Bone marrow (tissue), 2 donors: ENCODE measurements at places on chromosomes 2 and 18.

GRCh38 chr2:218995972-218996711 lies 2.9 kb upstream of the CRYBA2 start:
- peak; percentile 5 for DNase-seq

- DNase-seq, result no peak
These were observed 61.3 kb upstream of the RAPGEF4 start for GRCh38 chr2:172674034-172674967.

GRCh38 chr2:197197895-197198311 lies 112.7 kb downstream of the ANKRD44 start:
- no peak for DNase-seq

DNA sequence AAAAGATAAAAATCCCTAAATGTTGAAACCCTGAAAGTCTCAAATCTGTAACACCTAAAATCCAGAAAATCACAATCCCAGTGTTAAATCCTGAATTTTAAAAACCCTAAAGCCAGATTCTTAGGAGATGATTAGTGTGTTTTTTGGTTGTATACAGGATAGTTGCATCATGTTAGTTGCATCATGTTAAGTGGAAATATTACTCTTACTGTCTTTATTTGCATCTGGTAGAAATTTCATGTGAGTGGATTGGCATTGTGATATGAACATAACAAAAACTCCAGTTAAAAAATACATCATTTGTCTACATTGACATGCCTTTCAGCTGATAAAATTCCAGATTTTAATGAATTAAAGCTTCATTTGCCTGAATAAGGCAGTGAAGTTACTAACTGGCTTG lies 683.1 kb upstream of the ACVR2A start:
- no peak for DNase-seq

DNA sequence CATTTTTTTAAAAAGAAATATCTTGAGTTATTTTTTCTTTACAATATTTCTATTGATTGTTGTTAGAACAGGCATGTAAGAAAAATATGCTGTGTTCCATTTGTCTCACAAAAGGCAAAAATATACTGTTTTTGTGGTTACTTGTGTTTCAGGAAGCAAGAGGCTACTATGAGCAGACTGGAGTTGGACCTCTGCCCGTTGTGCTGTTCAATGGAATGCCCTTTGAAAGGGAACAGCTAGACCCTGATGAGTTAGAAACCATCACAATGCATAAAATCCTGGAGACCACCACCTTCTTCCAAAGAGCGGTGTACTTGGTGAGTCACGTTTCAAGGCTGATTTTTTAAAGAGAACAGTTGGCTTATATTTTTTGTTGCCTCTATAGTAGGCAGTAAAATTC lies 54.7 kb downstream of the UGGT1 start:
- DNase-seq, result no peak

DNA sequence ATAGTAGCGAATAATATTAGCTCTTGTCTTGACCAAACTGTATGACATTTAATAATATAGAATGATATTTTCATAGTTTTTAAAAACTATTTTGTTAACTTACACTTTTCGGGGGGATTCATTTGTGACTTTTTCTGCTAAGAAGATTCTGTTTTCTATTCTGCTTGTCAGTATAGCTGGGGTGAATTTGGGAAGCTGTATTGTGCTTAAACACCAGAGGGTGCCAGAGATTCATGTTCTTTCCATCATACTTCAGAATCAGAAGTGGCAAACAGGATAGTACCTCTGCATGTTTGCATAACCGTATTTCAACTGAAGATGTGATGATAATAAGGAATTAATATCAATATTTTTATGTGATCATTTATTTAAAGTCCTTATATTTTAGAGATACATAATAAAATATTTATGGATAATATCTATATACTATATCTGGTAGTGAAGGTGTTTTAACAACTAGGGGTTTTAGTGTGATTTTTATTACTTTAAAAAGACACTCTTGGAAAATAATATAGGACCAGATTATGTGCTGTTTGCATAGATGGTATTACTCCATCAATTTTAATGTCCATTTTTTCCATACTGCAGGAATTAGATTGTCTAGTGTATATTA lies 81.0 kb downstream of the TAF4B start:
- no peak for DNase-seq

DNA sequence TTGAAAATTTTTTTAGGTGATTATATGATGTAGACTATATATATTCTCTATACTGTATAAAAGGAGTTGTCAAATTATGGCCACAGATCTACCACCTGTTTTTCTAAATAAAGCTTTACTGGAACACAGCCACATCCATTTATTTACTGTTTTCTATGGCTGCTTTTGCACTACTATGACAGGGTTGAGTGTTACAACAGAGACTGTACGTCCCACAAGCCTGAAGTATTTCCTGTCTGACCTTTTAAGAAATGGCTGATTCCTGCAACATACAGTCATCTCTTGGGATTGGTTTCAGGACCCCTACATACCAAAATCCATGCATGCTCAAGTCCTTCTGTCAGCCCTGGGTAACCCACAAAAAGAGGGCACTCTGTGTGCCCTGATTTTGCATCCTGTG lies 508.3 kb downstream of the TSN start:
- no peak for DNase-seq

GRCh38 chr2:113337809-113338208 lies 59.1 kb upstream of the PAX8 start:
- no peak for DNase-seq

DNA sequence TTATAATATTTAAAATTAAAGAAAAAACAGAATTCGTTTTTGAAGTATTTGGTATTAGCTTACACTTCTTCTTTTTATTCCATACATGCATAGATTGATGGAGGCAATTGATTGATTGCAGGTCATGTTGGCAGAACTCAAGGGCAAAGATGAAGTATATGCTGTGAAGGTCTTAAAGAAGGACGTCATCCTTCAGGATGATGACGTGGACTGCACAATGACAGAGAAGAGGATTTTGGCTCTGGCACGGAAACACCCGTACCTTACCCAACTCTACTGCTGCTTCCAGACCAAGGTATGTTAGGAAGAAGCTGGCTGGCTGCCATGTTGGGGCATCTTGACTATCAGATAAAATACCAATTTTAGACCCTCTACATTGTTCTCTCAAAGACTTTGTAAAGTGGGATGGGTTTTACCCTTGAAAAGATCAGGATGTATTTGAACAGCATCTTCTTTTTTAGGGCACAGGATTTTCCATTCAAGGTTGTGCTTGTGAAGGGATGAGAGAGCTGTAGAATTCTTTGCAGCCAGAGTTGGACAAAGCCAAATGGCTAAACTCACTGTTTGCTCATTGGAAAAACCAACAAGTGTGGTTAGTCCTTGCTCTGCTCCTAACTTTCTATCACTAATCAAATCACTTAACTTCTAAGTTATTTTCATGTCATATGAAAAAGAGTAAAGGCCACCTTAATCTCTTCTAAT lies 286.8 kb upstream of the EPAS1 start:
- no peak for DNase-seq

- DNase-seq, result no peak
These were observed 47.8 kb downstream of the TMEM17 start for GRCh38 chr2:62458206-62458641.

GRCh38 chr2:85599468-85600234 lies 2.8 kb downstream of the TMEM150A start:
- no peak for DNase-seq

GRCh38 chr2:194062401-194062800 lies 1594.6 kb upstream of the SLC39A10 start:
- no peak for DNase-seq

DNA sequence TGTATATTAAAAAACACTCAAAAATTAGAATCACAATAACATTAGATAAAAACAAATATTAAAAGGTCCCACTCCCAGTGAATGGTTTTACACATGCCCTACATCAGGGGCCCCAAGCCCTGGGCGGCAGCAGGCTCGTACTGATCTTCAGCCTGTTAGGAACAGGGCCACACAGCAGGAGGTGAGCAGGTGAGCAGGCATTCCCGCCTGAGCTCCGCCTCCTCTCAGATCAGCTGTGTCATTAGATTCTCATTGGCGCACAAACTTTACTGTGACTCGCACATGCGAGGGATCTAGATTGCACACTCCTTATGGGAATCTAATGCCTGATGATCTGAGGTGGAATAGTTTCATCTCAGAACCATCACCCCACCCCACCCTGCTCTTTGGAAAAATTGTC lies 74.2 kb downstream of the MBD2 start:
- no peak for DNase-seq

DNA sequence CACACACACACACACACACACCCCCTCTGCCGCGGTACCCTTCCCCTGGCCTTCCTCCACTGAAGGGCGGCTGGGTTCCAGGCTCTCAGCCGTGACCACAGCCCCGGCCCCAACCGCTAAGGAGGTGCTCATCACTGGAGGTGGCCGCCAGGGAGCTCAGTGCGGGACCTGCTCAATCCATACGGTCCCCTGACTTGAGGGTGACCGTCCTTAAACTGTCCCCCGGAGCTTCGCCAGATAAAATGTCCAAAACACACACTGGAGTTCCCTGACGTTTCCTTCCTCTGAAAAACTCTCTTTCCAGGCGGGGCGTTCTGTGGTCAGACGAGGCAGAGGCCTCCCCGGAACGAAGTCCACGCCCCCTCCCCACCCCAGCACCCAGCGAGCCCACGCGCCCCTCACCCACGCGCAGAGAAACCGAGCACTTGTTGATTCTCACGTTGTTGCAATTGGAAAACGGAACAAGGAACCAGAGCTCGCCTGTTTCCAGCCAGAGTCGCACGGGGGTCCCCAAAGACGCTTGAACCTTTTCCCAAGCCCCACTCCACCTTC lies 1.4 kb downstream of the MBP start:
- DNase-seq, result peak; percentile 33

- no peak for DNase-seq
These were observed 19.0 kb downstream of the DNPEP start for GRCh38 chr2:219368690-219369191.

- DNase-seq, result no peak
These were observed 82.4 kb downstream of the RBMS1 start for GRCh38 chr2:160411167-160411566.

DNA sequence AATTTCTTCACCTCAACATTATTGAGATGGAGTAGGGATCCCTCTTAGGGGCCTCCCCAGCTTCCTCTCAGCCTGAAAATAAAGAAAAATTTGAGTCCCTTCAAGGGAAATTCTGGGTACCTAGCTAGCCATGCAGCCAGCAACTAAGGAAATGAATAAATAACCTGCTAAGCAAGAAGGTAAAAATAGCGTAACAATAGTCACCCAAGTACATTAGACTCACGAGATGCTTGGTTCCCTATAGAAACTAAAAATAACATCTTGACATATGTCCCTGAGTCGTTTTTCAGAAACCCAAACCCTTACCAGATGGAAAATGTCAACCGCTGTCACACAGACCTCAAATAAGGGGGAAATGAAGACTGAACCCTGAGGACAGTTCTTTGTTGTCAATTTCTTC lies 51.9 kb downstream of the CACNB4 start:
- no peak for DNase-seq

DNA sequence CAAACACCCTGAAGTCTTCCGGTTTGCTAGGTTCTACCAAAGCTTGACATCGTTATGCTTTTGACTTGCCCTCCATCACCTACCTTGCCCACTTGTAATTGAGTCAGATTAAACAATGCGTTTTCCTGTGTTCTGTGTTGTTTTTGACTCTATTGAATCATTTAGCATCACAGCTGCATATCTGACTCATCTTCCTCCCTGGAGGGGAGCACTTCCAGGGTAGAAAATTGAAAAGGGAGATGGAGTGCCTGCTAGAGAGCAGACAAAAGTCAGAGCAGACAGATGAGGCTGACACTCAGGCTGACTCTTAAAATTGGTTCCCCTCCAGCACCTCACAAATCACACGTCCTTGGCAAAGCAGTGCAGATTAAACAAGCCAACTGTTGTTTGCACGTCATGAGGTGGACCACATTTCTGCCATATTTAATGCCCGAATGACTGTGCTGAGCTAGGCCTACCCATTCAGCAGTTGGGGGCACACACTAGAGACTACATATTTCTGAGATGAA lies 2.2 kb downstream of the MPP4 start:
- no peak for DNase-seq

DNA sequence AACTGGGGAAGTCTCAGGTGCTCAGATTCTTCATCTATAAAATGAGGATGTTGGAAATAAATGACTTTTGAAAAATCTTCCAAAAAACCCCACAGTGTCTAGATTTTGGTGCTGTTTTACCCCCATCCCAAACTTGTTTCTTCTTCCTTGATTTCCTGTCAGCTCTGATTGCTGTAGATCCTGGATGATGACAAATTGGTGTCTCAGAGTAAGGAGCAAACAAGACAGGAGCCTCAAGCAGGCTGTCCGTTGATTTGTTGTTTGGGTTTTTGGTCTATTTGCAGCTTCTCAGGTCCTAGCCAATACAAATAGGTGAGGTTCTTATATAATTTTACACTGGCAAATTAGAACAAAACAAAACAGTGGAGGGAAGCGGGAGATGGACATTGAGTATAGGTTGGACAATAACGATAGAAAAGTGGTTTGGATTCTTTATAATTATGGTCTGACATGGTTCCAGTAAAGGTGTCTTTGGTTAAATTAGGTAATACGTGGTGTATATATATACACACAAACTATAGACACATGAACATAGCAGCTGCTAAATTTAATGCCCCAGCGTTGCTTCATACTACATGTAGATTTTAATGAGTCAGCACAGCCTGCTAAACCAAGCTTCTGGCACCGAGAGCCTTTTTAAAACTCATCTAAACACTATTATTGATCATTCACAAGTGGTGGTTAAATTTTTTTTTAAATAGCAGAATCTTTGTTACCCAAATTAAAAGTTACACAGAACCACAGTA lies 142.5 kb downstream of the FMNL2 start:
- no peak for DNase-seq

DNA sequence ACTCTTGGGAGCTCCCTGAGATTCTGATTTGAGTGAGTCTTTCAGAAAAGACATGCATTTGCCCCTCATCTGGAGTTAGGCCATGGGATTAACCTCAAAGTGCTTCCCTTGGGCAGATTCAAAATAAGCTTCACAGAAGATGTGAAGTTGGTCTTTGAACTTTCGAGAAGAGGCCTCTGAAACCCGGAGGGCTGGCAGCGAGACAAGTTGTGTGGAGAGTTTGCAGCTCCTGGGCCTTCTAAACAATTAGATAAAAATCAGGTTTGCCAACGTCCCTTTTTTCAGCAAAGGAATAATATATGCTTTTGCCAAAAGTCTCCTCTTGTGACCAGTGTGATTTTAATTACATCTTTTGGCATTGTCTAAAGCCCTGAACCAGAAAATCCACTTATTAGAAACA lies 489.7 kb downstream of the SOX11 start:
- DNase-seq, result no peak

DNA sequence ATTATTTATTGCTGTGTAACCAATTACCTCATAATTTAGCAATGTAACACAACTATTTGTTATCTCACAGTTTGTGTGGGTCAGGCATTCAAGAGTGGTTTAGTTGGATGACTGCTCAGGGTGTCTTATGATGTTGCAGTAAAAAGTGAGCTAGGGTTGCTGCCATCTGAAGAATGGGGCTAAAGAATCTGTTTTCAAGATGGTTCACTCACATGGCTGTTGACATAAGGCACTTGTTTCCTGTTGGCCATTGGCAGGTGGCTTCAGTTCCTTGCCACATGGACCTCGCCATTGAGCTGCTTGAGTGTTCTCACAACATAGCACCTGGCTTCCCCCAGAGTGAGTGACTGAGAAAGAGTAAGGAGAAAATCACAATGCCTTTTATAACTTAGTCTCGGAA lies 123.2 kb downstream of the TMEM17 start:
- no peak for DNase-seq

GRCh38 chr2:29517413-29517812 lies 402.2 kb downstream of the CLIP4 start:
- DNase-seq, result no peak

- DNase-seq, result no peak
These were observed 1333.1 kb downstream of the LRP1B start for GRCh38 chr2:140797718-140798117.
